Cortex of kidney (tissue), 1 donor: ENCODE measurements at places on chromosomes 11 and 22.

GRCh38 chr11:79173615-79174014 is 267.2 kb downstream of the TENM4 start:
- DNase-seq, result no peak

- no peak for DNase-seq
These were observed 5.2 kb downstream of the TRAPPC4 start for GRCh38 chr11:119023741-119024140.

DNA sequence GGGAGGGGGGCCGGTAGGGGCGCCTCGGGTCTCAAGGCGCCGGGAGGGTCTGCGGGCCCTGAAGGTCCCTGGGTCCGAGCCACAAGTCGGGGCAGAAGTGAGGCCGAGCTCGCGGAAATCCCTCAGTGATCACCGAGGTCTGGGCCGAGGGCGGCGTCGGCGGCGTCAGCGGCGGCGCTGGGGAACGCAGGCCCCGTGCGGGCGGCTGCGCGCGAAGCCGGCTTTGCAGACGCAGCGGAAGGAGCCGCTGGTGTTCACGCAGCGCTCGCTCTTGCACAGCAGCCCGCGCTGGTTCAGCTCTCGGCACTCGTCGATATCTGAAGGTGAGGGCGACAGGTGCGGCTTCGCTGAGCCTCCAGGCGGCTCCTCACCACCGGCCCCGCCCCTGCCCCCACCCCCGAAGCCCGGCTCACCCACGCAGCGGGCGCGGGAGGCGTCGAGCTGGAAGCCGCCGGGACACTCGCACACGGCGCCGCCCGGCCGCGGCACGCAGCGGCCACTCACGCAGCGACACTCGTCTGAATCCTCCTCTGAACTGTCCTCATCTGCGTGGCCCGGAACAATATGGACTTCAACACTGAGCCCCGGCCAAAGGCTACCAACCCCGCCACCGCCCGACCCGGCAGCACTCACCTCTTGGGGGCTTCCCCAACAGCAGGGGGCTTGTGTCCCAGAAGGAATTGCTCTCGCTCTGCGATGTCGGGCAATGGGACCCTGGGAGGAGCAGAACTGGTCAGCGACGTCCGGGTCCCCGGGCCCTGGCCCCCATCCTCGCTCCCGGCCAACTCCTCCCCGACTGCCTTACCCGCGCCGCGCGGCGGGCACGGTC is 14.2 kb downstream of the SCYL1 start:
- DNase-seq, result no peak

GRCh38 chr22:48823941-48824340 is 1003.7 kb downstream of the BRD1 start:
- DNase-seq, result no peak

DNA sequence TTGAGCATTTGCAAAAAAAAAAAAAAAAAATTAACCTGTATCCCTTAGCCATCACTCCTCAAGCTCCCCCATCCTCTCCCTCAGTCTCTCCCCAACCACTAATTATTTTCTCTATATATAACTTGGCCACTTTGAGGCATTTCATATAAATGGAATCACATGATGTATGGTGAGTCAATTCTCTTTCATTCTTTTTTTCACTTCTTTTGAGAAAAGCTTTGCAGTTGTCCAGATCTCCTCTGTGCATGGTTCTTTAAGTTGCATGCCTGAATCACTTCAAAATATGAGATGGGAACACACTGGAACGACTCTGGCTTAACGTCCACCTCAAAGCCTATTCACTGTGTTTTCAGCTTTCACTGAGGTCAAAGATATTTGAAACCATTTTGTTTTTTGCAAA is 40.7 kb downstream of the SHANK2 start:
- no peak for DNase-seq

DNA sequence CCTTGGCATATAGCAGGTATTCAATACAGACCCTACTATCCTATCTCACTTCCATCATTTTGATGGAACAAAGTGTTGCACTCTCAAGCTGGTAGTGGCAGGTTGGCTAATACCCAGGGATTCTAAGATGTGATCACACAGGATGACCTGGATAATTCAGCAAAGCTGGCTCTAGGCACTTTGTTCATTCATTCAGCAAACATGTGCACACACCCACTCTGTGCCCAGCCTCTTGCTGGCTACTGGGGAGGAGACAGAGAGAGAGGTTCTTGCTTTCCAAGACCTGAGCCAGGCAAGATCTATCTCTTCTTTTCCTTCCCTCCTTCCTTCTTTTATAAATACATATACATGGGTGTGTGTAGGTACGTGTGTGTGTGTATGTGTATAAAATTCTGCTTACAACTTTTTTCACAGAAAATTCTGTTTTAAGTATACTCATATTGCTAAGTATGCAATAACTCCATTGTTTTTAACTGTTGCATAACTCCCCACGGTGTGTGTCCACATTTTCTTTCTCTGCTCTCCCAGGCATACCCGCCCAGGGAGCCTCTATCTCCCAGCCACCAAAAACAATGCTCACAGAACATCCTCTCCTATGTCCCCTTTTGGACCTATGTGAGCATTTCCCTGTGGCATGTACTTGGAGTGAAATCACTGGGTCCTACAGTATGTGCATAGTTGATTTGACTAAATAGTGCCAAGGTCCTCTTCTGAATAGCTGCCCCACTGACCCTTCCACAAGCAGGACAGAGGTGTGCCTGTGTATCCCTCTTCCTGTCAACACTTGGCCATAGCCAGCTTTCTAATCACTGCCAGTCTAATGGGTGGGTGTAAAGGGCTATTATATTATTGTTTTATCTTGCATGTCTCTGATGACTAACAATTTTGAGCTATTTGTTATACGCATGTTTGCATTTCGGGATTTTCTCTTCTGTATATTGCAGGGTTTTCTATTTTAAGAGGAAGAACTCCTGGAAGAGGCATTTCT is 27.5 kb downstream of the CLPB start:
- no peak for DNase-seq

DNA sequence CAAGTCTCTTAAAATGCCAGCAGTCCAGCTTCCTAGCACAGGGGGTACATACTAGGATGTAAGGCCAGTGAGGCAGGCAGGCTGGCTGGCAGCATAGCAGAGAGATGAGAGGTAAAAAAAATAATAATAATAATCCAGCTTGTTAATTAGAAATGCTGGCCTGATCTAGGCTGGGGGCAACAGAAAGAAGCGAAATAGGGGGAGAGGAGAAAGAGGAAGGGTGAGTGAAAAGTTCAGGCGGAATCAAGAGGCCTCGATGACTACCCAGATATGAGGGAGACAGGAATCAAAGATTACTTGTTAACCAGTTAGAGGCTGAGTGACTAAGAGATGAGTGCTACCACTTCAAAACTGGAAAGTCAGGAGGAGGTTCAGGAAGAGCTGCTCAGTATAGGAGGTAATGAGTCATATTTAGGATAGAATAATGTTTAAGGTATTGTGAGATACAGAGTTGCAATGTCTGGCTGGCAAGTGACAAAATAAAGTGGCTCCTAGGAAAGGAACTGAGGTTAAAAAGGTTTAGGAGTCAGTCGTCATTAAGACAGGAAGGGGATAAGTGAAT is 2.8 kb downstream of the ALKBH8 start:
- no peak for DNase-seq

DNA sequence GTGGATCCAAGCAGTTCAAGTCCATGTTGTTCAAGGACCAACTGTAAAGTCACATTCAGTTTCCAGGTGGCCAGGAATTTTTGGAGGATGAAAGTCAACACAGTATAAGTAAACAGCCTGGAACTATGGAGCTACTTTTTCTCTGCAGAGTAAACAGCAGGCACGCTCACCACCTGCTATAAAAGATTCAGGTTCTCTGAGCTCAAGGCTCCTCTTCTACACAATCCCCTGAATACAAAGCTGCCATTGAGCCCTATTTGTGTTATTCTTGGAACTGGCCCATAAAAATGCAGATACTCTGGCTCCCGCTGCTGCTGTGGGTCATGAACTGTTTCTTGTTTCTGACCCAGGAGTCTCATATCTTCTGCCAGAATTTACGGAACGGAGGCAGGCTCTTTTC is 56.9 kb upstream of the PRR5 start:
- no peak for DNase-seq

- no peak for DNase-seq
These were observed 45.8 kb downstream of the IGLL1 start for GRCh38 chr22:23534201-23534850.

DNA sequence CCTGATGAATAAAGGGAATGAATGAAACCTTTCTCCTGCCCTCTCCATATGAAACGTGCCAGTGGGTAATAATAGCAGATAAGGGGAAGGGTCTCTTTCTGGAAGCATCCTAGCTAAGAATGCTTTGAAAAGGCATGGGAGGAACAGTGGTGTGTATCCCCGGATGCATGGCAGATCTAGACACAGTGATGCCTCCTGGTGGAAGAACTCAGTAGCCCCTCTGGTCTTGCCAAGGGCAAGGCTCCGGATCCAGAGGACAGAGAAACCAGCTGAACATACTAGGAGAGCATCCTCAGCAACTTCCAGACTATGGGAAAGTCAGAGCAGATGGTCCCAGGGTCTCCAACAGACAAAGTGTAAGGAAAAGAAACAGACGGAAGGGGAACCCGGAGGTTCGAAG is 6.4 kb downstream of the BAIAP2L2 start:
- no peak for DNase-seq

DNA sequence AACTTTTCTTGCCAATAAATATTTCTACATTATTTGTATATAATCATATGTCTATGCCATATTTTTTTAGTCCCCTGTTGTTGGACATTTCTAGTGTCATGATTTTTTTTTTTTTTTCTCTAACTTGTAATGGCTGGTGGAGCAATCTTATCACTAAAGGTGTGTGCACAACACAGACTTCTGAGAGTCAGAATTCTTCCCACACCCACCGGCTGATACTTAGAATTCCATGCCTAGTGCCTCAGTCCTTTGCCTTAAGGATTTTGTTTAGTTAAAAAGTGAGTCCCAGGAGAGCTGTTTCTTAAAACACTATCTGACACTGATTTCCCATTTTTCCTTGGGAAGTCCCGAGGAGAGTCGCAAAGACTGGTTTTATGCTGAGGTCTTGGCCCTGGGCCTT is 87.7 kb upstream of the BARX2 start:
- DNase-seq, result no peak

DNA sequence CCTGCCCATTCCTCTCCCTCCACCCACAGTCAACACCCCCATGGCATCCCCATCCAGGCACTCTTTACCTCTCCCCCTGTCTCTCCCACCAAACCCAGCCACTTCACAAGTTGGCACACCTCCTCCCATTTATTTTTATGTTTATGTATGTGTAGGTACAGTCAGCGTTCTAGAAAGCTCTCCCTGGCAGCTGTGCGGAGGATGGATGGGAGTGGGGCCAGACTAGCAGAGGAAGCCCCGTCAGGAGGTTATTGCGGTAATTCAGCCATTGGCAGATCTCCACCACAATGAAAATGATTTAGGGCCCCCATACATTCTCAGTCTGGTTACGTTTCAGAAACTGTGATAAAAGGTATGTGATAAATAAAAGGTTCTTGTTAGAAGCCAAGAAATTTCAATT is 51.3 kb downstream of the BTG4 start:
- no peak for DNase-seq

GRCh38 chr11:40328890-40329614 is 1130.4 kb downstream of the LRRC4C start:
- DNase-seq, result no peak

- no peak for DNase-seq
These were observed 32.9 kb upstream of the EED start for GRCh38 chr11:86211619-86212018.

GRCh38 chr22:43008509-43008908 is 6.4 kb downstream of the PACSIN2 start:
- no peak for DNase-seq

DNA sequence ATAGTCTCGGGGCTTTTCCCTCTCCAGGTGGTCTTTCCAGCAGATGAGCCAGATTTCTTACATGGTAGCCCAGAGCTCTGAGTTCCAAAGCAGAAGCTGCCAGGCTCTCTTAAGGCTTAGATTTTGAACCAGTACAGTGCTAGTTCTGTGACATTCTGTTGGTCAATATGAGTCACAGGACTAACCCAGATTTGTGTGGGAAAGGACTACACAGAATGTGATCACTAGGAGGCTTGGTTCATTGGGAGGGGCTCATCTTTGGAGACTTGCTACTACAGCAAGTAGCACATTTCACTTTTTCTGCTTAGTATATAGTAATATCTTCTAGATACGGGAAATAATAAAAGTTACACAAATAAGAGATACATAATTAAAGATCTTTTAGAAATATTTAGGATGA is 24.1 kb downstream of the RNF214 start:
- no peak for DNase-seq

DNA sequence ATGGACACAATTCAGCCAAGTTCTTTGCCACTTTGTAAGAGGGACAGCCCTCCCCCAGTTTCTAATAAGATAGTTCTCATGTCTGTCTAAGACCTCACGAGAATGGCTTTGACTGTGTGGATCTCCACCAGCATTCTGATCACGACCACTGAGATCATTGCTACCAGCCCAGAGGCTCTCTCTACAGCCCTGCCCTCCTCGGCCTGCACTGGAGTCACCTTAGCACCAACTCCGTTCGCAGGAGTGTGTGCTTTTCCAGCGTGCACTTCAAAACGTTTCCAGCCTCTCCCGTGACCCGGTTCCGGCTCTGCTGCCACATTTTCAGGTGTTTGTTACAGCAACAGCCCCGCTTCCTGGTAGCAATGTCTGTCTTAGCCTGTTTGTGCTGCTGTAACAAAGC is 26.2 kb downstream of the TSPAN32 start:
- no peak for DNase-seq

DNA sequence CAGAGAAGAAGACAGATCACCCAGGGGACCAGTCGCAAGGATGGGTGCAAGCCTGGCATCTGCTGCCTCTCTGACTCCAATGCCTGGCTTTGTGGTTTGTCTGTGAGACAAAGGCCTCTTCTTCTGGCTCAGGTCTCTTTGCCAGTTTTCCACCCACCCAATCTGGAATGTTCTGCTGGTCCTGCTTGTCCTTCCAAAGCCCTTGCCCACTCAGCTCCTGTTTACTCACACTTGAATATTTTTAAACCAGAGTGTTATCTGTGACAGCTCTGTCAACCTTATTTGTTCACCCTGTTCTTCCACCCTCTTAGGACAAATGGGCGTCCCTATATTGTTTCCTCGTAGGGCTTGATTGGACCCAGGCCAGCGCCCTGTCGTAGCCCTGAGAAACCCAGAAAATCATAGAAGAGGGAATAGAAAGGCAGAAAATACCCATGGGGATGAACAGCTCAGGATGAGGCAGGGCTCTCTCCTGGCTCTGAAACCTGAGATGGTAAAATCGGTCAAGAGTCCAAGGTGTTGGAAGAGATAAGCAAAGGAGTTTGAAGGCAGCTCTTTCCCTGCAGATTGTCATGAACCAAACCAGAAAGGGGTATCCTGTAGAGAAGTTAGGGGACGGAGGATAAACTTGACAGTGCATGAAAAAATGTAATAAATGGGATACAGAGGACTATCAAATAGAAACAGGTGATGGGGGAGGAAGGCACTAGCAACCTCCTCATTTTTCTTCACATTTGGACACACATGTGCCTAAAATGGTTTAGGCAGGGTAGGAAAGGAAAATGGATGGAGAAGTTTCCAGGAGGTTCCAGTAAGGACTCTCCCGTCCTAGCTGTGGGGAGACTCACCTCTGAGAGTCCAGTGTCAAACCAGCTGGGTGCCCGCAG is 651 bp downstream of the CRYAB start:
- DNase-seq, result no peak
